Stimulated activated CD4-positive, alpha-beta T cell treated with anti-CD3 and anti-CD28 coated beads, TNF-alpha, amount 100 ng/mL, for 48 hours (primary cell): ENCODE measurements at places on chromosomes 3 and 15.

GRCh38 chr3:78976200-78976599, 791.6 kb downstream of the ROBO1 start:
- no peak for DNase-seq

- no peak for DNase-seq
Observed at GRCh38 chr3:153652076-153652475, 469.1 kb upstream of the ARHGEF26 start.

- DNase-seq = no peak
Observed at GRCh38 chr15:98555173-98555515, 93.2 kb upstream of the IGF1R start.

DNA sequence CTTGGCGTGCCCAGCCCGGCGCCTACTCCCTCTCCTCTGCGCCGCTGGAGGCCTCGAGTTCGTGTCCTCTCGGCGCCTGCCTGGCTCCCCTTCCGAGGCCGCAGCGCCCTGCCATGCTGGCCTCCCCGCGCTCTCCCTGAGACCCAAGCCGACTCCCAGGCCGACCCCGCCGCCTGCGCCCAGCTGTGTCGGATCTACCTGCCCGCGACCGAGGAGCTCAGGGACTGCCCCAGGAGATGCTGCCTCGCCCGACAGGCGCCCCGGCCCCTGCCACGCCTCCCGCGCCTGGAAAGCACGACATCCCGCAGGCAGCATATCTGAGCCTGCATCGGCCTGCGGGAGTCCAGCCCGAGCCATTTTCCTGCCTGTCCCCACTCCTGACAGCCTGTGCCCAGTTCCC, 16.1 kb downstream of the PAQR9 start:
- DNase-seq = no peak
